ENCODE measurements at places on chromosomes 12 and 14.

- no peak for DNase-seq
Observed at GRCh38 chr14:53619691-53620231, 336.9 kb downstream of the BMP4 start.

- no peak for DNase-seq
Observed at GRCh38 chr14:33734387-33734786, 216.5 kb downstream of the EGLN3 start.

GRCh38 chr14:60512973-60513571 is 4.1 kb downstream of the SIX6 start:
- DNase-seq, result no peak

DNA sequence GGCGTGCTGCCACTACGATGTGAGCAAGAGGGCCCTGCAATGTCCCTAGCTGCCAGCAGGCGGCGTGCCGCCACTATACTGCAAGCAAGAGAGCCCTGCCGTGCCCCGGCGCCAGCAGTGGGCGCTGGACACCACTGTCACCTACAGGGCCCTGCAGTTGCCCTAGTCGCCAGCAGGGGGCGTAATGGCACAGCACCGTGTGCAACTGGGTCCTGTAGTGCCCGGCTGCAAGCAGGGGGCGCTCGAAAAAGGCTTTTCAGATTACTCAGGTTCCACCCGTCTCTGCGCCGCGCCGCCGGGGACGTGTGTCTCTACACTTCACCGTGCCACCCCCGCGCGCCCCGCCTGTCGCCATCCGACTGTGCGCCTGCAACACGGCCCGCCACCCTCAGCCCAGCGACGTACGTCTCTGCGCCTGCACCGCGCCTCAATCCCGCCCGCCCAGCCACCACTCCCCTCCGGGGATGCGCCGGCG is 1356.9 kb downstream of the TMEM121 start:
- peak; percentile 43 for DNase-seq

- DNase-seq, result no peak
Observed at GRCh38 chr14:104296388-104297312, 158.3 kb downstream of the KIF26A start.

DNA sequence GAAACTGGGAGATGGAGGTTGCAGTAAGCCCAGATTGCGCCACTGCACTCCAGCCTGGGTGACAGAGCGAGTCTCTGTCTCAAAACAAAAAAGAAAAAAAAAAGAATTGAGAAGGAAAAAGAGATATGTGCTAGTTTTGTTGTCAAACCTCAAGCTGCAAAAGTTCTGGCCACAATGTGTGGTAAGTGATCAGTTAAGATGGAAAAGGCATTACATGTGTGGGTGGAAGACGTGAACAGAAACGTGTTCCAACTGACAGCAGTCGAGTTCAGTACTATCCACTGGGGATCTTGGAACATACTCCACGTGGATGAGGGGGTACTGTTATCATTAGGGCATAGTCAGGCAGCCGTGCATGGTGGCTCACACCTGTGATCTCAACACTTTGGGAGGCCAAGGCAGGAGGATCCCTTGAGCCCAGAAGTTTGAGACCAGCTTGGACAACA is 17.3 kb downstream of the GPR68 start:
- DNase-seq, result peak; percentile 41

DNA sequence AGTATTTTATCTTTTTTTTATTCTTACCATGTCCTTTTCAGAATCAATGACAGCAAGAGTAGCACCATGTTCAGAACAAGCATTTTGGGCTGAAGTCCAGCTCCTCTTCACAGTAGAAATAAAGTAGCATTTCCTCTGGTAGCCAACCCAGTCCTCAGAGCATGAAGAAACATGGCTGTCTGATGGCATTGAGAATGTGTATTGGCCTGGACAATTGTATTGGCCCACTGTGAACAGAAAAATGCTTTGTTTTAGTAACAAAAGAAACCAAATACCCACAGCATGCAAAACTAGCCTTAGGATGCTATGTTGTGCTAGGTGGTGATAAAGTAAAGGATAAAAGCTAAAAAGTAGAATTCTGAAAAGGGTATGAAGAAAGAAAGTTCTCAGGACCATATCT is 5.7 kb downstream of the CD69 start:
- DNase-seq, result no peak

- no peak for DNase-seq
Observed at GRCh38 chr14:54483846-54484245, 4.9 kb downstream of the GMFB start.

DNA sequence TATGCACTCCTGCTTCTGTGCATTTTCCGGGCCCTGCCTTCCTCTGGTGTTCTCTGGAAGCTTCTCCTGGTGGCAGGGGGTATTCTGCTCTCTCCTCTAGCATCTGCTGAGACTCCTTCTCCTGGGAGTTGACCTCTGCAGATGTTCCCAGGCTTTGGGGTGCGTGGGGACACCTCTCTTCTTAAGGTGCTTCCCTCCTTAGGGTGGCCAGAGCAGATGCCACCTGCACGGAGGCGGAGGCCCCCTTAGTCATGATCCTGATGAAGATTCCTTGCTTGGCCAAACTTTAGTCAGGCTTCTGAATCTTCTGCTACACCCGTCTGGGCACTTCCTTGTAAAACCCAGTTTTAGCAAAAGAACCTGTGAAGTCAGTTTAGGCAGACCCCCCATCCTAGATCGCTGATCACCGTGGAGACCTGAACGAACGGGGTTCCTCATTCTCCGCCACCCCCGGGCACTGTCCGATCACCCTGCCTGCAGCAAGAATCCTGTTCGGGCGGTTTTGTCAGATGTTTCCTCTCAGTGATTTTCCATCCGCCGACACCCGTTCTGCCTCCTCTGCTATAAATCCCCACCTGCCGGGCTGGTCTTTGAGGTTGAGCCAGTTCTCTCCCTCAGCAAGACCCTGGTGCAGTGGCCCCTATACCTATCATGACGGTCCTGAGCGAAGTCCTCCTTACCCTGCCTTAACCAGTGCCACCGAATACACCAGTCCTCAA is 111.9 kb downstream of the CALM1 start:
- DNase-seq, result no peak

- no peak for DNase-seq
Observed at GRCh38 chr12:34244608-34245007, 222.3 kb downstream of the ALG10 start.

- DNase-seq, result no peak
Observed at GRCh38 chr14:105120056-105120455, 48.5 kb downstream of the JAG2 start.

GRCh38 chr14:102008891-102009290 is 44.5 kb downstream of the DYNC1H1 start:
- DNase-seq, result no peak

DNA sequence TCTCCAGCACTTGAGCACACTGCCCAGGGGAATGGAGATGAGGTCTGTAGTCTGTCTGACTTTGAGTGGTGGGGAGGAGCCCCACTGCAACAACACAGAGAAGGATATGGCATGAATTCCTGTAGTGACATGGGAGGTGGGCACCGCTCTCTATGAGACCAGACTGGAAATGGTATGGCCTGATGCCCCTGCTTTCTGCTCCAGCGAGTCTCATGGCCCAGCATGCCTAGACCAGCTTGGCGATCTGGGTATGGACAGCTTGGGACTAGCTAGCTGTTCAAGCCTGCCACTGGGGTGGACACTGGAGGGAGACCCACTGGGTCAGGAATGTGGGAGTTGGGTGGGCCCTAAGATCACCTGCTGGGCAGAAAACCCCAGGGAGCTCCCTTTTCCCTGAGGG is 477.8 kb upstream of the SEL1L start:
- DNase-seq, result no peak

- peak; percentile 47 for DNase-seq
Observed at GRCh38 chr12:132593938-132594358, 16.4 kb downstream of the LRCOL1 start.

GRCh38 chr12:26188641-26189040 is 6.7 kb upstream of the SSPN start:
- no peak for DNase-seq

- no peak for DNase-seq
Observed at GRCh38 chr12:62903151-62903550, 31.8 kb downstream of the PPM1H start.

- DNase-seq, result no peak
Observed at GRCh38 chr14:74400031-74400685, 25.9 kb downstream of the SYNDIG1L start.

DNA sequence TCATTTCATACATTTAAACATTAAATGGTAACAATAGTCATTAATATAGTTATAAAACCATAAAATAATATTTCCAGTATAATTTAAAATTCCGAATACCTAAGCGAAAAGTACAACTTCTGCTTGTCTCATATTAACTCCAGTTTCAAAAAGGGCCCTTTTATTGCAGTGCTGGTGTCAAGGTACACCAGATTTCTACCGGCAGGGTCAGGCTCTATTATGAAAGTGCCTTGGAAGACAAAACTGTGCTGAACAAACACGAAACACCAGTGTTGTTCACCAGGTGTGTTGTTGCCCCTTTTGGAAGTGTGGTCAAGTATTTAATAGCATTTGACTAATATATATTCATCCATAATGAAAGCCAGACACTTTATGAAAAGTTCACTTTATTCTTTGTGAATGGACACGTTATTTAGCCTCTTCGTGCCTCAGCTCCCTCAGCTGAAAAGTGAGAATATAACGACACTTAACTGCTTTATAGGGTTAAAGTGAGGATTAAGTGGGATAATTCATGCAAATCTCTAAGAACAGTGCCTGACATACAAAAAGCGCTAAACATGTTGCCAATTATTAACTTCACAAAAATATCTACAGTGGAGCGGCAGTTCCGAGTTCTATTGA is 20.3 kb upstream of the GNS start:
- no peak for DNase-seq

DNA sequence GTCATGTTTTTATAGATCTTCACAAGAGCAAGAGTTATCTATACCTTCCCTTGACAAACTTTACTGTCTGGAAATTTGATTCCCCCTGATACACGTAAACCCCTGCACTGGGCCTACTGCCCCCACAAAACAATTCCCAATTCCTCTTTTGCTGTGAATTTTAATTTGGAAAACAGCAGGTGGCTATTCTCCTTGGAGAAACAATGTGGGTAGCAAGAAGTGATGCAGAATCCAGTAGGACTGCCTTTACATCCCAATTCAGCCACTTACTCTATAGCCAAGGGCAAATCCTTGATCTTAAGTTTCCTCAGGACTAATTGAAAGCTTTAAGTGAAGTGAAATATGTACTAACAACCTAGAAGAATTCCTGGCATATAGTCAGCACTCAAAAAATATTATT is 129.3 kb downstream of the ACSS3 start:
- no peak for DNase-seq
